GM12864 (cell line): ENCODE measurements at places on chromosomes 1 and 21.

DNA sequence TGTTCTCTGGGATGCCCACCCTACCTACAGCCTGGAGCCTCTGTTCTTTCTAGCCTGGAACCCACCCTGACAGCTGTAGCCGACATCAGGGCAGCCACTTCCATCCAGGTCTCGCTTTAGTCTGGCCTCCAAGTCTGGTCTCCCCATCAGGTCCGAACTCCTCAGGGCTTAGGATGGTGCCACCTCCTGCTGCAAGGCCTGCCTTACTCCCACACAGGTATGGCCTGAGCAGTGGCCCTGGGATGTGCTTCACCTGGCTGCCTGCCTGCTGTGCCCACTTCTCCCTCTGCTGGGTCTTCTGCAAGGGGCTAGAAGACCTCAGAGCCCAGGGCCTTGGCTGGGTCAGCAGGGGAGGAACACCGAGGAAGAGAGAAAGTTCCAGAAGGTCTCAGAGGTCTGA is 35.7 kb upstream of the MAGOH start:
- no peak for DNase-seq

GRCh38 chr1:180503280-180503862 is 994 bp upstream of the ACBD6 start:
- DNase-seq, result no peak

GRCh38 chr21:46569081-46569480 is 35.8 kb downstream of the S100B start:
- DNase-seq, result no peak

- DNase-seq, result no peak
Observed at GRCh38 chr21:44696572-44696971, 400 bp upstream of the KRTAP10-12 start.

- DNase-seq, result no peak
Observed at GRCh38 chr1:243489681-243490546, 234.1 kb downstream of the SDCCAG8 start.

- DNase-seq, result no peak
Observed at GRCh38 chr1:45499415-45499769, 481 bp downstream of the CCDC163 start.

GRCh38 chr1:15016526-15016925 is 137.0 kb upstream of the TMEM51 start:
- no peak for DNase-seq

DNA sequence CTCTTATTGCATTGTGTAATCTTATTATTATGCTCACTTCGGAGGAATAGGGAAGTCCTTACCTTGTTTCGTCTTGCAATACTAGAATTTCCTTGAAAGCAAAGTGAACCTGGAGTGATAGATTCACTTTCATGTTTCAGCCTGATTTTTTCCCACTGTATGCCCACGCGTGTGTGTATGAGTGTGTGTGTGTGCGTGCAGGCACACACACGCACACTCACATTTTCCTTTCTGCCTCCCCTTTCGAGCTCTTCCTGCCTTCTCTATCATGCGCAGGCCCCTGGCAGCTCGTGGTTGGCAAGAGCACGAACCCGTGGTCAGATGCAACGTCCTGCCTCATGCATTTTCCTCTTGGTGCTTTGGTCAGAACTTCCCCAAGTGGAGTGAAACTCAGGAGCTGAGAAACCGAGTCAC is at the start of gene GCSAML:
Gene GCSAML (plus strand): TSS at position 366 of the 414 bp plus-strand sequence. CDS start 58 bp downstream, outside the sequence.
- DNase-seq, result no peak

GRCh38 chr21:46046471-46046870 is 51.4 kb upstream of the COL6A2 start:
- DNase-seq, result no peak

- no peak for DNase-seq
Observed at GRCh38 chr1:197197430-197197997, 51.0 kb upstream of the ASPM start.

- no peak for DNase-seq
Observed at GRCh38 chr1:41939194-41939593, 20.5 kb upstream of the HIVEP3 start.

DNA sequence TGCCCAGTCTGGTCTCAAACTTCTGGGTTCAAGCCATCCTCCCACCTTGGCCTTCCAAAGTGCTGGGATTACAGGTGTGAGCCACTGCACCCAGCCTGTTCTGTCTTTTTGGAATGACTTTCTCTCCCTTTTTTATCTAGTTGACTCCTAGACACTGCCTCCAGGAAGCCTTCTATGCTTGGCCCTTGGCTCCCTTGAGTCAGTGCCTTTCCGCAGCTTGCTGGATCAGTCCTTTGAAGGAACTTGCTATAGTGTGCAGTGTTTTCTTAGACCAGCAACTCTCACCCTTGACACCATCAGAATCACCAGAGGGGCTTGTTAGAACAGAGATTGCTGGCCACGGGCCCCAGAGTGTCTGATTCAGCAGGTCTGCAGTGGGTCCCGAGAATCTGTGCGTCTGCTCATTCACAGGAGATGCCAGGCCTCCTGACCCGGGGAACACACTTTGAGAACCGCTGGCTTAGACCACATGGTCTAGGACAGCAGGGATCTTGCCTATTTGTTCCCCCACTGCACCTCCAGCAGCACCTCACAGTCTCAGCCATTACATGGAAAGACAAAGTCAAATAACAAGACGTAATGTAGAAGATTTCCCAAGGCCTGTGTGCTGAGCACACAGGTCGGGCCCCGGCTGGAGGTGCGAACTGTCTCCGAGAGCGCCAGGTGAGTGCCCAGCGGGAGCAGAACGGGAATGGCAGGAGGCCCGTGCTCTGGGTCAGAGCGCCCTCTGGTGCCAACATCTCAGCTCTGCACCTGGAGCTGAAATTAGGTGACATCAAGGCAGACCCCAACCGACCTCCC is 27.4 kb upstream of the CTPS1 start:
- no peak for DNase-seq

- DNase-seq, result no peak
Observed at GRCh38 chr21:16590186-16590585, 860.4 kb downstream of the USP25 start.

- no peak for DNase-seq
Observed at GRCh38 chr1:63665824-63666223, 72.6 kb downstream of the PGM1 start.

GRCh38 chr1:243407284-243408018 is 151.6 kb downstream of the SDCCAG8 start:
- no peak for DNase-seq

GRCh38 chr1:27318596-27318995 is 3.4 kb upstream of the TMEM222 start:
- no peak for DNase-seq

GRCh38 chr21:42319376-42319775 is 4.2 kb upstream of the TFF3 start:
- no peak for DNase-seq

- DNase-seq, result no peak
Observed at GRCh38 chr1:240342251-240342625, 250.6 kb downstream of the FMN2 start.

GRCh38 chr1:218718977-218719376 is 373.8 kb downstream of the TGFB2 start:
- DNase-seq, result no peak

DNA sequence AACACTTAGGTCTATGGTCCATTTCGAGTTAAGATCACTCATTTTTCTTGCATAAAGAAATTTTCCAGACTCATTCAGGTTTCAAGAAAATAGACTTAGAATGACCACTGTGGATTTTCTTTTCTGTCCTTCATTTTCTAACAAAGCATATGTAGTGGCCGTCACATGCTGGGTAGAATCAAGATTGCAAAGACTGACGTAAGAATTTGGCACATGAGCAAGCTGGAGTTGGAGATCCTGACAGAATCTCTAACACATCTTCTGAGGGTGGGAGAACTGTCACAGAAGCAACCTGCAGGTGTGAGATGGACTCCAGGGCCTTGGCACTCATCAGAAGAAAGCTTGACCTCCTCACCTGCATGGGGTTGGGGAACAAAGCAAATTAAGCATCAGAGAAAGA is 28.6 kb downstream of the KIF26B start:
- DNase-seq, result no peak

GRCh38 chr1:76959556-76959955 is 92.3 kb downstream of the ST6GALNAC5 start:
- no peak for DNase-seq

GRCh38 chr1:21599402-21599801 is 69.8 kb downstream of the RAP1GAP start:
- DNase-seq, result no peak

DNA sequence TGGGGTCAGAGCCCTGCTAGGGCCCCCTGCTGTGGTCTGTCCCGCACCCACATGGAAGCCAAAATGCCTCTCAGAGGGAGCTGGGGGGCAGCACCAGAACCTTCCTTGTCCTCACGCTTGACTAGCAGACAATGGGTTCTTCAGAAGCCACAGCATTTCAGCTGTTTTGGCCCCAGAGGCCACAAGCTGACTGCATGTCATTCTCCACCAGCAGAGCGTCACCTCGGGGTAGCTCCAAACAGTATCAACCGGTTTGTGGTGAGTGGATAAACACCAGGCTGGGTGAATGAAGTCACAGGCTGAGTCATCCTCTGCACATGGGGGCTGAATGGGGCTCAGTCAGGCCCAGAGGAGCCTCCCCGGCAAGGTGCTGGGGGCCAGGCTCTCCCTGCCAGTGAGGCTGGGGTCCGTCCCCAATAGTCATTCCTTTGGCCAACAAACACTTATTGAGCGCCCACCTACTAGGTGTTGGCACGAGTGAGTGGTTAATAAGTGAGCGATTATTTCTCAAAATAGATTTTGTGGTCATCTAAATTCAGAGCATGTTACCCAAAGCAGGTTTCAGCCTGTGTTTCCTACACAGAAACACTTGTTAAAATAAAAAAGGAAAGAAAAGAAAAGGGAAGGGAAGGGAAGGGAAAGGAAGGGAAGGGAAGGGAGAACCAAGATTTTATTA is 9.1 kb downstream of the OLIG1 start:
- peak; percentile 55 for DNase-seq

DNA sequence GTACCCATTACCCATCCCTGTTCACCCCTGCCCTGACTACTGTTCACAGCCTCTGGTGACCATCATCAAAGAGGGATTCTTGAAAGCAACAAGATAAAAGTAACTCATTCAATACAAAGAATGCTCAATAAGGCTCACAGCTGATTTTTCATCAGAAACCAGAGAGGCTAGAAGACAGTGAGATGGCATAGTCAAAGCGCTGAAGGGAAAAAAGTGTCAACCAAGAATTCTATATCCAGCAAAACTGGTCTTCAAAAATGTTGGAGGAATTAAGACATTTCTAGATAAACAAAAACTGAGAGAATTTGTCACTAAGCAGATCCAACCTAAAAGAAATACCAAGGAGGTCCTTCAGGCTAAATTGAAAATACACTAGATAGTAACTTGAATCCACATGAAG is 27.1 kb downstream of the CSF1 start:
- no peak for DNase-seq

GRCh38 chr1:102045752-102046151 is 49.0 kb upstream of the OLFM3 start:
- no peak for DNase-seq

DNA sequence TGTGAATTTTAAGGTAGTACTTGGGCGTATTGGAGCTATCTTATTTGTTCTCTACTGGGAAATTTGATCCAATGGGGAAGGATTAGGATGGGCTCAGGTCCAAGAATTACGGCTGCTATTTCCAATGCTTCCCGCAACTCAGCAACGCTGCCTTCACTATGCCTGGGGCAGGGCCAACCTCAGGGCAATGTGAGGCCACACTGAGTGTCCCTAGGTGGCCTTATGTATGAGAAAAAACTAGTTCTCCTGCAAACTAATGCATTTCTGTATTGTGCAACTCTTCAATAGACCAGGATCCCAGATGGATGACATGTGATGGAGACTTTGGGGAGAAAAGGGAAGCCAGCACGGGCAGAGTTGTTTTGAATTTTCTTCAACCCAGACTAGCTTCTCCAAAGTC is 168.1 kb downstream of the DUSP10 start:
- no peak for DNase-seq

DNA sequence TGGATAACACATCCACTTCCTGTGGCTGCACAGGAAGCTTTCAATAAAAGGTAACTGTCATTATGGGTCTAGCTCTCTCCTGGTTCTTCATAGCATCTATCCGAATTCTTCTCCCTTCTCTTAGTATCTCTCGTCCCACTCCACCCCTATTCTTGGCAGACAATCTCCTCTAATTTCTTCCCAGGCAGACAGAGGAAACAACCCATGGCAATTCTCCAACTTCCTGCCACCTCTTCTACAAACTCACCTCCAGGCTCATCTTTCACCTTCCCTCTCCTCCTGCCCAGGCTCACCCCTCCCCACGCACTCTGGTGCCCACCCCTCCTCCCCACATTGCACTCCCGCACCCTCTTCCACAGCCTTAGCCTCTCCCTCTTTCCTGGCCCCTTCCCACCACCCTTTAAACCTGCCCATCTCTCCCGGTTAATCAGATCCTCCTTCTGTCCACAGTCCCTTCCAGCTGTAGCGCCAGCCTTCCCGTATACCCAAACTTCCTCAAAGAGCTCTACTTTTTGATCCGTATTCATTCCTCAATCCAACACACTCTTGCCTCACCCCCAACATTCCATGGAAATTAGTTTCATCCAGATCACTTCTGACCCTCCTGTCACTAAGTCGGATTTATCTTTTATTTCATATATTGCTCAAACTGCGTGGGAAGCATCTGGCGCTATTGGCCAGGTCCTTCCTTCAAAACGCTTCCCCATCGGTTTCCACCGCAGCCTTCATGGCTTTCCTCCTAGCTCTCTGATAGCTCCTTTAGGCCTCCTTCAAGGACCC is 25.9 kb downstream of the SHISA4 start:
- no peak for DNase-seq

GRCh38 chr1:179091691-179092165 is 9.9 kb downstream of the TOR3A start:
- DNase-seq, result no peak

DNA sequence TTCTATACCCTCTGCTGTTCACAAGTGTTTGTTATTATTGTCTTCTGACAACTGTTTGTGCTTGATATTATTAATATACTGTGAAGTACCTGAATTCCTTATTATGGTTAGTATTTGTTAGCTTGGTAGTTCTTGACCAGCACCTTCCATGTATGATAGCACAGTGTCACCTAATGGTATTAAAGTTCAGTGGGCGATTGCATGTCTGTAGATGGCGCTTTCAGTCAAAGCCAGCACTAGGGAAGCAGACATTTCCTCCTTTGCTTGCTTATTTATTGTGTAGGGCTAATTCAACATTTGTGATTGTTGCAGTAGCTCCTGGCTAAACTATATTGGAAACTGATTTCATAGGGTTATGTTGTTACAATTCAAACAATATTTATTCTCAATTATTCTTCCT is 218.0 kb downstream of the ZP4 start:
- no peak for DNase-seq

- DNase-seq, result no peak
Observed at GRCh38 chr1:154755858-154756730, 114.0 kb downstream of the KCNN3 start.

DNA sequence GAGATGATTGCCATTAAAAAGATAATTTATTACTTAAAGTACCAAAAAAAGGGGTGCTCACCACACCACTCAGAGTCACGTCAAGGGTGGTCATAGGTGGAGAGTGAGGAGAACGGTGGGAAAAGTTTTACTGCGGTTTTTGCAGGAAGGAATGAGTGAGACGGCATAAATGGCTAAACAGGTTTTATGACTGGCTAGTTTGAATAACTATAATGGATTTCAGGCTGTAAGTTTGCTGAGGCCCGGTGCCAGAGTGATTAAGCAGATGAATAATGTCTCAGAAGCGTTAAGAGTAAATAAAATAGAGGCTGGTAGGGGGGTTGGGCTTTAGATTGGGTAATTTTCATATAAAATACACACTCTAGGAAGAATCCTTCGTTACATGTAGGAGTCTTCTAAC is 1337.8 kb downstream of the AMY1C start:
- DNase-seq, result no peak

GRCh38 chr1:162578071-162578700 is 16.7 kb downstream of the UAP1 start:
- DNase-seq, result no peak
